ENCODE measurements at places on chromosomes 6 and 20.
A peak's percentile ranks its signal among the peaks of the same experiment; 100 is the strongest.

- DNase-seq = no peak
Measured at GRCh38 chr6:137341681-137342195, 122.6 kb upstream of the IFNGR1 start.

DNA sequence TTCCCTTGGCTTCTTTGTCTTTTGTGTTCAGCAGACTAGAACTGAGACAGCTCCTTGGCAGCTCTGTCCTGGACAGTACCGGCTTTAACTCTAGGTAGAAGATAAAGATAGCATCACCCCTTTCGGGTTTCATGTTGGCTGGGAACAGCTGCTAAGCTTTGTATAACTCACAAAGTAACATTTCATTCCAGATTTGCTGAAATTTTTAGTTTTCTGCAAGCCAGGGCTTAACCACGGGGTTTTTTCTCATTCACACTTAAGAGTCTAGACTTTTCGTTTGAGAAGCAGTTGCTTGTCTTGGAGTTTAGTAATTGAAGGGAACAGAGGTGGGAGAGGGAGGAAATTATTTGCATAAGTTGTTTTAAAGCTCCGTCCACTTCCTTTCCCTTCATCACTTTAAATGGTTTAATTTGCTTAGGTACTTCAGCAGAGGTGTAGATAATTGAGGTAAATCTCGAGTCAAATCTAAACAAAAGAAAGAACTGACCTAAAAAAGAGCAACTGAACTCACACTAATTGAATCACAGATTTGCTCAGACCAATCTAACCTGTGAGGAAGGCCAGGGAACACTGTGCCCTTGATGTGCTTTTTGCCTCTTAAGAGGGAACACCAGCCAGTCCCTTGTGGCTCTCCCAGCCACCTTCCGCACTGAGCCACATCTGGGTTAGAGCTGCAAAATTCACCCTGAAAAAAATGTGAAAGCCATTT, 48.3 kb downstream of the RREB1 start:
- no peak for DNase-seq

DNA sequence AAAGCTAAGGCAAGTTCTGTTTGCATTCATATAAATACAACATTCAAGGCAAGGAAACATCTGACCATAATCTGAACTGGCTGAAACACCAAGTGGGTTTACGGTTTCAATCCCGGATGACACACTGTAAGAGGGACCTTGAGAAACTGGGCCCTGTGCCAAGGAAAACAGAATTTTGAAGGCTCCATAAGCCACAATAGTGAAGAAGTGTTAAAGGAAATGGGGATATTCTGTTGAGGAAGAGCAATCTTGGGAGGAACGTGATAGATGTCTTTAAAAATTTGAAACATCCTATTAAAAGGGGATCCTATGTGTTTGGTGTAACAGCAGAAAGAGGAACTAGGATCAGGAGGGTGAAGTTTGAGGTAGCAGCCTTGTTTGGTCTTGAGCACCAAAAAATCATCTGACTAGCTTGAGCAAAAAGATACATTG, 82.4 kb upstream of the TAB2 start:
- no peak for DNase-seq

DNA sequence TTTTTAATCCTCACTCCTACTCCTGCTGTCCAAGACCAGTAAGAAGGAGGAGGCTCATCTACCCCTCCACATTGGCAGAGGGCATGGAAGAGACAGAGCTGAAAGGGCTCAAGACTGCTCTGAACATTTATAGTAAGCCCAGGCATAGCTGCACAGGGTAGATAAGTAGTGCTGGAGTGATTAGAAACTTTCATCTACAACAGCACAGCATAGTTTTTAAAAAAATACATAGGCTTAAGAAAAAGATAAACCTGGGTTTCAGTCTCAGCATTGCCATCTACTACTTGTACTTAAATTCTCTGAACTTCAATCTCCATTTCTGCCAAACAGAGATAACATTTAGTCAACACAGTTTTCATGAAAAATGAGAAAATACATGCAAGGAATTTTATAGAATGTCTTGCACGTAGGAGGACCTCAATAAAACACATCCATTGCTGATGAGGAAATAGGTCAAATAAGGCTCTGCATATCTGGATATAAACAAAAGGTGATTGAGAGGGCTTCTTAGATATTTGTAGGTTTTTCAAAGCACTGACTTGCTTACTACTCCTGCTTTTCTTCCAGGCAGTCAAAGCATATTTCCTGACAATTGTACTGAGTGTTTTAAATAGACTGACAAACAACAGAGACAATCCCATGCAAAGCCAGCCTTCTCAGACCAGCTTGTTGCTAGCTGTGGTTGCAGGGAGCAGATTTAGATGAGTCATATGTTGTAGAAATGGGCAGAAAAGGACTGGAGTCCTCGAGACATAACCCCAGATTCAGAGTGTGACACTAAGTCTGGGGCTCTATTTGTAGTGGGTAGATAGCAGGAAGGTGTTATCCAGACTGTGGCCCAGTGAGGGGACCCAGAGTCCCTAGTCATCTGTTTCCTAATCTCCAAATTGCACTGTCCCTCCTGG, 107.4 kb upstream of the TAB2 start:
- peak; percentile 87 for DNase-seq

- peak; percentile 100 for DNase-seq
Measured at GRCh38 chr6:26157251-26158075, 70.2 kb downstream of the HFE start.

DNA sequence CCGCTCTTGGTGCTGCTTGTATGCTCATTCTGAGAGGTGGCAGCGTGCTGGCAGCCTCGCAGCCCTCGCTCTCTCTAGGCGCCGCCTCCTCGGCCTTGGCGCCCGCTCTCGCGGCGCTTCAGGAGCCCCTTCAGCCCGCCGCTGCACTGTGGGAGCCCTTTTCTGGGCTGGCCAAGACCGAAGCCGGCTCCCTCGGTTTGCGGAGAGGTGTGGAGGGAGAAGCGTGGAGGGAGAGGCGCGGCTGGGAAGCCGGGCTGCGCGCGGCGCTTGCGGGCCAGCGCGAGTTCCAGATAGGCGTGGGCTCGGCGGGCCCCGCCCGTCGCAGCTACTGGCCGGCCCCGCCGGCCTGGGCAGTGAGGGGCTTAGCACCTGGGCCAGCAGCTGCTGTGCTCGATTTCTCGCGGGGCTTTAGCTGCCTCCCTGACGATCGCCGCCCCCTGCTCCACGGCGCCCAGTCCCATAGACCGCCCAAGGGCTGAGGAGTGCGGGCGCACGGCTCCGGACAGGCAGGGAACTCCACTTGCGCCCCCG, 19.5 kb upstream of the FAM8A1 start:
- no peak for DNase-seq

DNA sequence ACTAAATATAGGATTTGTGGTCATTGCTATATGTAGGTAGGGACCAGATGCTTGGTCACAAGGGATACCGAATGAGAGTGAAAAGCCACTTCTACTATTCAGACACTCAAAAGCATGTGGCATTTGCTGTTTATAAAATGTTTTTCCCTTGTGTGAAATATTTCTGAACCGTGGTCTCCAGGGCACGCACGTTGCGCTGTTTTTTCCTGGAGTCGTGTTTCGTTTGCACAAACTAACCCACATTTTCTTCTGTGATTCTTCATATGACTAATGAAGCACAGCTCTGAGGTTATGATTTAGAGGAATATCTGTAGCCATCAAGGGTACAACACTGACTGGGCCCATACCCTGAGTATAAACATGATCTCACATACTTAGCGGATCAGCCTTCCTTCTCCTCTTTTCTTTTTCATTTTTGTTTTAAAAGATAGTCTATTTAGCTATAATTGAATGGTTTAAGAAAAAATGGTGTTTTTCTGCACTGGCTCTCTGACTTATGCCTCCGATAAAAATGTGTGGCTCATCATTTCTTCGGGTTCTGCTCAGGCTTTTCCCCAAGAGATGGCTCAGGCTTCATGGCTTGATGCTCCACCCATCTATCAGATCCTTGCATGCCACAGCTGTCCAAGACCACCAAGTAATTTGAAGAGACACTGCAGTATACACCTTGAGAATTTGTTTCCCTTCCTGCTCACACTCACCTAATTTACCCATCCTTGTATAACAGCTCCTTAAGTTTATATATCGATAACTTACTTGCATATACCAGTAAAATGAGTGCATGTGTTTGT, 59.9 kb upstream of the HBS1L start:
- no peak for DNase-seq

DNA sequence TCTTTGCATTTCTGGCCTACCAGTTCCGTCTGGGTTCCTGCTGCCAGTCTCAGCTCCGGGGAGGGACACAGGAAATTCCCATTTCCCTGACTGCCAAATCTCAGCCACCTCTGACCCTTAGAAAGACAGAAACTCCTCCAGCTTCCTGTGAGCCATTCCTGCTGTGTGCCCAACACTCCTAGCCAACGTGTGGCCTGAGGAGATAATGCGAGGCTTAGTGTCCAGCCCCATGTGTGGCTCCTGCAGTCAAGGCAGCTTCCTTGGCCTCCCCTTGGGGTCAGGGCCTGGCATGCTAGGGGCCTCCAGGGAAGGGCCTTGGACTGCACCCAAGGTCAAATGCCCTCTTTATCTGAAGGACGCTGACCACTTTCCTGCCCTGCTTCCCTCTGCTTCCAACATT, 45.1 kb downstream of the MAFB start:
- no peak for DNase-seq

DNA sequence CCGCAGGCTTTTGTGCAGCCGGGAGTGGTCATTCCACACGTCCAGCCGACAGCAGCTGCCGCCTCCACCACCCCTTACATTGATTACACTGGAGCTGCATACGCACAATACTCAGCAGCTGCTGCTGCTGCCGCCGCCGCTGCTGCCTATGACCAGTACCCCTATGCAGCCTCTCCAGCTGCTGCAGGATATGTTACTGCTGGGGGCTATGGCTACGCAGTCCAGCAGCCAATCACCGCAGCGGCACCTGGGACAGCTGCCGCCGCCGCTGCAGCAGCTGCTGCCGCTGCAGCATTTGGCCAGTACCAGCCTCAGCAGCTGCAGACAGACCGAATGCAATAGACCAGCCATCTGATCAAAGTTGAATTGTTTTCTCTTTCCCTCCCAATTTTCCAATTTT, 10.6 kb downstream of the RBM24 start:
- DNase-seq = no peak

DNA sequence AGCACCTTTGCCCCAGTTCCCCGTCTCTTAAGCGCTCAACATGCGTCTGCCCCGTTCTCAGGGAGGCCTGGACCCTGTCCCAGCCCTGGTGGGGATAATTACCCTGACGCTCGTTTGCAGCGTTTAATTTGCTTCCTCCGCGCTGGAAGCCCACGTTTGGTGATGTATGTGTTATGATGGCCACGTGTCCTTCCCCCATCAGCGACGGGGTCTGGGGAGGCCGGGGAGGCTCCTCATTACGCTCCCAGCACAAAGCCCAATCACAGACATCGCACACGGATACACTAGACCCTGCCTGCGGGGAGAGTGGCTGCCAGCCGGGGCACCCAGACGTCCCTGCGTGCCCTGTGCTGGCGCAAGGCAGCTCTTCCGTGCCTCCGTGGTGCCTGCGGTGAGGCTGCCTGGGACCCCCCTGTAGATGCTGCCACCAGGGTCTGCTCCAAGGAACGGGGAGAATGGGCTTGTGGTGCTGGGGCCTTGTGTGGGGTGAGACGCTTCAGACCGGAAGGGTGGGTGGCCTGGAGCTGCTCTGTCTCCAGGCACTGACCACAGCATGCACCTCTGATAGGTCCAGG, 10.2 kb upstream of the CHRNA4 start:
- DNase-seq = no peak

GRCh38 chr6:159700970-159701369, 7.9 kb upstream of the SOD2 start:
- no peak for DNase-seq

DNA sequence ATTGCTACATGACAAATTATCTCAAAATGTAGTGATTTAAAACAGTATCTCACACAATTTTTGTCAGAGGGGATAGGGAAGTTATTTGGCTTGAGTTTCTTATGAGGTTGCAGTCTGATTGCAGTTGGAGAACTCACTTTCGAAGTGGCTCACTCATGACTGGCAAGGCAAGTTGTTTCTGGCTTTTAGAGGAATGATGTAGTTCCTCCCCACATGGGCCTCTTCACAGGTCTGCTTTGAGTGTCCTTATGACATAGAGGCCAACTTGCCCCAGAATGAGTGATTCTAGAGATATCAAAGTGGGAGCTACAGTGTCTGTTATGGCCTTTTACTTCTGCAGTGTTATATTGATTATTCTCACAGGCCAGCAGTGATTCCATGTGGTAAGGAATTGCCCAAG, 6.1 kb downstream of the DOP1A start:
- DNase-seq = no peak
